ENCODE measurements at places on chromosomes 2 and 18.

GRCh38 chr18:31983976-31984375 lies 34.6 kb upstream of the RNF125 start:
- H3K36me3 ChIP-seq, result no peaks in the 10 kb centered on the region
- H3K27me3 ChIP-seq, result no peaks in the 10 kb centered on the region
- peaks cover 8% of the 10 kb centered on the region for H3K4me1 ChIP-seq
- no peak for DNase-seq
- no peak overlapping the region for H3K4me3 ChIP-seq
- no peak overlapping the region for H3K27ac ChIP-seq

- H3K36me3 ChIP-seq, result no peaks in the 10 kb centered on the region
- DNase-seq, result no peak
- no peaks in the 10 kb centered on the region for H3K4me1 ChIP-seq
These were observed 28.6 kb upstream of the FHL2 start for GRCh38 chr2:105427485-105427884.

GRCh38 chr2:49146401-49146800 lies 7.9 kb downstream of the FSHR start:
- H3K27ac ChIP-seq, result no peak overlapping the region
- no peaks in the 10 kb centered on the region for H3K4me1 ChIP-seq
- no peak for DNase-seq
- H3K27me3 ChIP-seq, result no peaks in the 10 kb centered on the region
- H3K4me3 ChIP-seq, result no peak overlapping the region

DNA sequence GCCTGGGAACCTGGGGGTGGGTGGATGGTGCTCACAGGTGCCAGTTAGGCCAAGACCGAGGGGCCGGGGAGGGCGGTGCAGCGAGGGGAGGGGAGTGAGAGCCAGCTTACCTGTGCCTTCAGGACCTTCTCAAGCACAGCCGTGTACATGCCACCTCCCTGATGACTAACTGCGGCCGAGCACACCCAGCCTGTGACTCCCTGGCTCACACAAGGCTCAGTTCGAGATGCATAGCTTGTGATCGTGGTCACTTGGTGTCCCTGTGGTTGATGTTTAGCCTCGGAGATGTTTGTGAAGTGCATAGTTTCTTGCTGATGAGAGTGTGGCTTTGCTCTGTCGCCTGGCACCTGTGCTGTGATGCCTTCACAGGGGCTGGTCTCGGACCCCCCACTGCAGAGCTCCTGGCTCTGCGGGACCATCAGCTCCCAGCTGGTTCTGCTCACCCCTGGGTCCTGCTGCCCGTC lies 84.5 kb upstream of the ODC1 start:
- no peak overlapping the region for H3K4me3 ChIP-seq
- no peak for DNase-seq
- H3K4me1 ChIP-seq, result no peaks in the 10 kb centered on the region
- H3K27me3 ChIP-seq, result no peaks in the 10 kb centered on the region
- no peak overlapping the region for H3K27ac ChIP-seq

DNA sequence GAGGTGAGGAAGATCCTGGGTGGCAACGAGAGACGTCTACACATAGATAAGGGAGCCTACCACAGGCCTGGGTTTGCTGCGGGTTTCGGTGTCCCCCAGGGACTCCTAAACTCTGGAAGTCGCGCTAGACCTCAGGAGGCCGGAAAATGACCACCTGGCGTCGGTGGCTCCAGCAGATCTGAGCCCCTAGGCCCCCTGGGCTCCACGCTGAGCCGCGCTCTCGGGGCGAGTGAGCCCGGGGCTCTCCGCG lies 987 bp upstream of the DLX1 start:
- peaks cover 13% of the 10 kb centered on the region for H3K4me1 ChIP-seq
- no peaks in the 10 kb centered on the region for H3K36me3 ChIP-seq
- peak overlapping the region; percentile 72 for H3K4me3 ChIP-seq
- no peak overlapping the region for H3K27ac ChIP-seq
- DNase-seq, result no peak
- peaks cover 86% of the 10 kb centered on the region for H3K27me3 ChIP-seq

GRCh38 chr2:112870841-112871835 lies 34.6 kb upstream of the IL1B start:
- no peak for DNase-seq
- H3K36me3 ChIP-seq, result no peaks in the 10 kb centered on the region
- no peak overlapping the region for H3K4me3 ChIP-seq
- H3K27me3 ChIP-seq, result no peaks in the 10 kb centered on the region
- H3K4me1 ChIP-seq, result no peaks in the 10 kb centered on the region

GRCh38 chr18:49668574-49669275 lies 106.9 kb downstream of the LIPG start:
- H3K4me3 ChIP-seq, result no peak overlapping the region
- H3K27me3 ChIP-seq, result no peaks in the 10 kb centered on the region
- H3K27ac ChIP-seq, result no peak overlapping the region
- H3K36me3 ChIP-seq, result no peaks in the 10 kb centered on the region
- DNase-seq, result no peak

DNA sequence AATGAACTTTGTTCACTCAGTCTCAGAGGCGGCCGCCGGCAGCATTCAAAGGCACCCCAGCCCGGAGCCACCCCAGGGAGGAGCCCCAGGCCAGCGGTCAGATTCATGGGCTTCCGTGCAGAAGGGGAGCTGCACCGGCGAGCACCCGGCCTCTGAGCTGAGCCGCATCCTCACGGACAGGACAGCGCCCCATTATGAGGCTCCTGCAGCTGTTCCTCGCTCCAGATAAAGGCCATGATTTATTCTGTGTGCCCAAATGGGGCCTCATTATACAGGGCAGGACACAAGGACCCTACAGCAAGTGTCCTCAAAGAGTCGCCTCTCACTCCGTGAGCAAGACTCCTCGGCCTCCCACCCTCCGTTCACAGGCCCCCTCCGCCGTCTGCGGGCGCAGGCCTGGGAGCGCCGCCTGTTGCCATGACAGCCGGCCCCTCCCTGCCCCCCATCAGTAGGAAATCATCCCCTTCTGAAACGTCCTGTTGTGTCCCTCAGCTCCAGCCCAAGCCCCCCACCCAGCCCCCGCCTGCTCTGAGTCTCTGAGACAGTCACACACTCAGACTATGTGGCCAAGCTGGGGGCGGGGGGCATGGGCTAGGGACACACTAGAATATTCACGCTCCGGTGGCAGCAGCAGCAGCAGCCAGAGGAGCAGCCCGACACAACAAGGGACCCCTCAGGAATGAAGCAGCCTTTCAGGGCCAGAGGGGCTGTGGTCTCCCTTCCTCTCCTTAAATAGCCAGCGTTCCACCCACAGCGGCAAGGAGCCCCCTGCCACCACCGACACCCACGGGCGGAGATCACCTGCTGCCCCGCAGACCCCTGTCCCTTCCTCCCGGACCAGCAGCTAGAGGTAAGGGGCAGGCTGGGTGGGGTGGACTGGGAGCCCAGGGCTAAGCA lies at the start of gene GPR17:
Gene GPR17, plus strand, starts transcription at position 759 of the 897 bp plus-strand sequence. CDS start 4,583 bp downstream, outside the sequence.
- H3K27ac ChIP-seq, result peak within 1 kb of the TSS; percentile 70
- H3K4me3 ChIP-seq, result no peak within 1 kb of the TSS
- H3K36me3 ChIP-seq, result peaks cover 12% of the 10 kb centered on the region
- no peaks in the 10 kb centered on the region for H3K27me3 ChIP-seq
- peaks cover 30% of the 10 kb centered on the region for H3K4me1 ChIP-seq

DNA sequence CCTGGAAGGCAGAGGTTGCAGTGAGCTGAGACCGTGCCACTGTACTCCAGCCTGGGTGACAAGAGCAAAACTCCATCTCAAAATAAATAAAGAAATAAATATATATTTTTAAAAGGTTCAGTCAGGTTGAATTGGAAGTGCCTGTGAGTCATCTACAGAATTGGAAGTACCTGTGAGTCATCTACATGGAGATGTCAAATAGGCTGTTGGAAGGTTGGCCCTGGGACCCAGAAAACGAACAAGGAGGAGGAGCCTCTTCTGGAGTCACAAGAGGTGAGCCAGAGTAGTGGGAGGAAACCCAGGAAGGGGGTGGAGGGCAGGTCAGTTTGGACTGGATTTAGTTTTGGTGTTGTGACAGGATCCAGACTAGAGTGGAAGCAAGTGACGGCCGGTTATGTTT lies 15.2 kb upstream of the SCYGR1 start:
- H3K36me3 ChIP-seq, result no peaks in the 10 kb centered on the region
- H3K27me3 ChIP-seq, result no peaks in the 10 kb centered on the region
- no peak overlapping the region for H3K4me3 ChIP-seq
- no peak for DNase-seq
- H3K4me1 ChIP-seq, result peaks cover 4% of the 10 kb centered on the region

GRCh38 chr2:14256890-14257289 lies 375.6 kb upstream of the LRATD1 start:
- no peak for DNase-seq
- no peak overlapping the region for H3K27ac ChIP-seq
- H3K4me1 ChIP-seq, result no peaks in the 10 kb centered on the region
- no peaks in the 10 kb centered on the region for H3K36me3 ChIP-seq

GRCh38 chr2:100818003-100818605 lies 1.8 kb upstream of the NPAS2 start:
- H3K4me3 ChIP-seq, result peak overlapping the region; percentile 89
- no peaks in the 10 kb centered on the region for H3K27me3 ChIP-seq
- no peaks in the 10 kb centered on the region for H3K36me3 ChIP-seq
- peaks cover 47% of the 10 kb centered on the region for H3K4me1 ChIP-seq
- H3K27ac ChIP-seq, result peak overlapping the region; percentile 91

DNA sequence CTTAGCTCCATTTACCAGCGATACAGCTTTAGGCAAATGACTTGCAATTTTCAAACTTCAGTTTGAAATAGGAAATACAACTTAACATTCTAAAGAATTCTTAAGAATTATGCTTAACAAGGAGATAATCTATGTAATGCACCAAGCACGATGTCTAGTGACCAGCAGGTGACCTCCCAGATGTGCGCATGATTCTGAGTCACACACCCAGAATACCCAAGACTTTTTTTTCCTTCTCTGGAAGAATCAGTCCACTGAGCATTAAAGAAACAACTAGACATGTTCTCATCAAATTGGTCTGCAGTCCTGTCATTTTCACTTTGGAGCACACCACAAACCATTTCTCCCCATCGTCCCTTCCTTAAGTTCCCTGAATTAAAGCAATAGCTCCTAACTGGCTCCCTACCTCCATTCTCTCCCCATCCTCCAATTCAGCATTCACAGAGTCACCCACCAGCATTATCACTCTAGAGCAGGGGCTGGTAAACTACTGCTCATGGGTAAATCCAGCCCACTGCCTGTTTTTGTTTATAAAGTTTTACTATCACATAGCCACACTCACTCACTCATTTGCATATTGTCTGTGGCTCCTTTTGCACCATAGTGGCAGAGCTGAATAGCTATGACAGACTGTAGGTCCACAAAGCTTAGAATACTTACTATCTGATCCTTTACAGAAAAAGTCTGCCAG lies 13.2 kb downstream of the EVA1A start:
- no peak overlapping the region for H3K27ac ChIP-seq
- no peak overlapping the region for H3K4me3 ChIP-seq
- no peaks in the 10 kb centered on the region for H3K4me1 ChIP-seq
- no peaks in the 10 kb centered on the region for H3K27me3 ChIP-seq
- no peaks in the 10 kb centered on the region for H3K36me3 ChIP-seq

DNA sequence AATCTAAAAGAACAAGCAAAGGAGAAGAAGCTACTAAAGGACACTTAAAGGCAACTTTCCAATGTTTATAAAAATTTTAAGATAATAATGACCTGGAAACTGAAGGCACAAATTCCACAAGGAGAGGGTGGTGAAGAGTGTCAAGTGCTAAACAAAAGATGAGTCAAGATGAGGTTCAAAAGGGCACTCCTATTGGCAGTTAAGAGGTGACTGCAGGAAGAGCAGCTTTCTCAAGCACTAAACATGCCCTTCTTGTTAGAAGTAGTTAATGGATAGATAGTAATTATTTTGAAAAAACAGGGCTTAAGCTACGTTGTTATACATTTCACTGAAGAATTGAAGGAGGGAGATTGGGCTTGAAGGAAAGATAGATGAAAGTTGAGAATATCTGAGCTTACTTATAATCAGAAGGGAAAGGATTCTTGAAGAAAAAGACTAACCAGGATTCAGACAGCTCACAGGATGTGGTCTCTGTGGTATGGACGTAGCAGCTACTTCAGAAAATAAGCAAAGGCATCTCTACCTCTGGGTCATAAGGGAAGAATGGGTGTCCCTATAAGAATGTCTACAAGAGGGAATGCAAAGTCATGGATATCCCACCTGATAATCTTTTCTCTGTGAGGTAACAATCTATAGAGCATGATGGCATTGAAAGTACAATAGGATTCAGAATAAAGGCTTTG lies 454.7 kb upstream of the SLC39A10 start:
- no peaks in the 10 kb centered on the region for H3K4me1 ChIP-seq
- no peak overlapping the region for H3K4me3 ChIP-seq
- no peak for DNase-seq
- no peaks in the 10 kb centered on the region for H3K27me3 ChIP-seq
- H3K36me3 ChIP-seq, result no peaks in the 10 kb centered on the region
- no peak overlapping the region for H3K27ac ChIP-seq

GRCh38 chr2:137937778-137938177 lies 26.5 kb upstream of the HNMT start:
- no peaks in the 10 kb centered on the region for H3K4me1 ChIP-seq
- no peaks in the 10 kb centered on the region for H3K36me3 ChIP-seq
- no peak overlapping the region for H3K4me3 ChIP-seq
- no peak for DNase-seq

- peaks cover 7% of the 10 kb centered on the region for H3K4me1 ChIP-seq
- H3K27ac ChIP-seq, result no peak overlapping the region
- no peak for DNase-seq
- no peak overlapping the region for H3K4me3 ChIP-seq
- H3K36me3 ChIP-seq, result no peaks in the 10 kb centered on the region
These were observed 86.5 kb upstream of the LAPTM4A start for GRCh38 chr2:20137884-20138283.

DNA sequence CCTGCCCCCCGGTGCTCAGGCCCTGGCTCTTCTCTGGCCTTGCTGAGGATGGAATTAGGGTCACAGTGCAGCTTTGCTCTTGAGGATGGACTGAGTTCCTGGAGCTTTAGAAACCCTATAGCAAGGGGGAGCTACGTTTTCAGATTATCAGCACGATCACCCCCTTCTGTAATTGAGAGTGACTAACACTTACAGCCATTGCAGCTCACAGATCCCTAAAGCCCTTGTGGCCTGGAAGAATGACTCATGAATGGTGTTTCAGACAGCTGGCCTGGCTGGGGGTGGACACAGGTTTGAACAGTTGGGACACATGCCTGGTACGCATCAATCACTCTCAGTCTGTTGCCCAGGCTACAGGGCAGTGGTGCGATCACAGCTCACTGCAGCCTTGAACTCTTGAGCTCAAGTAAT lies 79.7 kb upstream of the IGFBP5 start:
- H3K36me3 ChIP-seq, result no peaks in the 10 kb centered on the region
- H3K4me1 ChIP-seq, result peaks cover 4% of the 10 kb centered on the region
- H3K27me3 ChIP-seq, result no peaks in the 10 kb centered on the region

DNA sequence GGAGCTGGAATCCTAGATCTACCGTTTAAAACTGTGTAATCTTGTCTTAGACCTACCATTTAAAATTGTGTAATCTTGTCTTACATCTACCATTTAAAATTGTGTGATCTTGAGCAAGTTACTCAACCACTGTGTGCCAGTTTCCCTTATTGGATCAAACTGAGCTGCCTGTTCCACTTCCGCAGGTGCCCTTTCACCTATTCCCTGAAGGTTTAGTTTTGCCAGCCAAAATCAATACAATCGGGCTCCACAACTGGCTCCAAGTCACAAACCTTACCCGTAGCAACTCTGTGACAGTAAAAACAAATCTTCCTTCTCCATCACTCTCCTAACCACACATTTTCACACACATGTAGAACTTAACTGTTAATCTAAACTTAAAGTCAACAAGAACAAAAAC lies 20.1 kb downstream of the DOCK10 start:
- no peak for DNase-seq
- no peaks in the 10 kb centered on the region for H3K4me1 ChIP-seq
- no peak overlapping the region for H3K4me3 ChIP-seq
- no peaks in the 10 kb centered on the region for H3K27me3 ChIP-seq

GRCh38 chr18:48659188-48660009 lies 120.6 kb downstream of the CTIF start:
- H3K27ac ChIP-seq, result no peak overlapping the region
- no peaks in the 10 kb centered on the region for H3K27me3 ChIP-seq
- no peaks in the 10 kb centered on the region for H3K36me3 ChIP-seq

Measured in thoracic aorta (tissue), 2 donors.